NCI-H774 (cell line): ENCODE measurements at places on chromosomes 16 and 17.

GRCh38 chr17:50028736-50029120 lies 27.2 kb upstream of the ITGA3 start:
- no peak for DNase-seq

DNA sequence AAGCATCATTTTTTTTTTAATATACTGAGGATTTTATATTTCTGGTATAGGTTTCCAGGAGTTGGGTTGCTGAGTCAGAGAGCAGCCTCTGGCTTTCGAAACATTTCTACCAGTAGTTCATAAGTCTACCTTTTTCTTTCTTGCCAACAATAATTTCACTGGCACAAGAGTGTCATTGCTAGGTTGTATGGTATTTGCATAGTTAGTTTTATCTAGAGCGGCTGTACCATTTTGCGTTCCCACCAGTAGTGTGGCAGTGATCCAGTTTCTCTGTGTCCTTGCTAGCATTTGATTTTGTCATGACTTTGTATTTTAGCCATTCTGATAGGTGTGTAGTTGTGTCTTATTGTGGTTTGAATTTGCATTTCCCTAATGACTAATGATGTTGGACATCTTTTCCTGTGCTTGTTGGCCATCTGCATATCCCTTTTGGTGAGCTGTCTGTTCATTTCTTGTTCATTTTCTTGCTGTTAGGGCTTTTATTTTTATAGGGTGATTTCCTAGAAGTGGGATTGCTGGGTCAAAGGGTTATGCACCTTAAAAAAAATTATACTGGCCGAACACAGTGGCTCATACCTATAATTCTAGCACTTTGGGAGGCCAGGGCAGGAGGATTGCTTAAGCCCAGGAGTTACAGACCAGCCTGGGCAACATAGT lies 39.9 kb downstream of the SNX29 start:
- no peak for DNase-seq

DNA sequence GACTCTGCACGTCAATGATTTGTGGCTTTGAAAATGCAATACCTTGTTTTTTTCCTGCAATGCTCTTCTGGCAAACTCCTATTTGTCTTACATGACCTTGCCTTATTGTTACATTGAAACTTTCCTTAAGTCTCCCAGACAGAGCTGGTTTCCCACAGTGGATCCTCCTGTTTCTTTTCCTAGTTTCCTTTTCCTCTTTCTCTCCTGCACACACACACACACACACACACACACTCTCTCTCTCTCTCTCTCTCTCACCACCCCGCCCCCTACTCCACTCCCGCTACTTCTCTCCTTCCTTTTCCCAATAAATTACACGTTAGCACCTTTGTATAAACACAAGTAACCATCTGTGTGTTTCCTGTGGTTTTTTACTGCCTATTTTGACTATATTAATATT lies 2.3 kb downstream of the ORC6 start:
- no peak for DNase-seq

GRCh38 chr16:15606518-15607220 lies 36.3 kb downstream of the MARF1 start:
- no peak for DNase-seq

GRCh38 chr16:57707331-57707730 lies 12.7 kb downstream of the DRC7 start:
- no peak for DNase-seq

DNA sequence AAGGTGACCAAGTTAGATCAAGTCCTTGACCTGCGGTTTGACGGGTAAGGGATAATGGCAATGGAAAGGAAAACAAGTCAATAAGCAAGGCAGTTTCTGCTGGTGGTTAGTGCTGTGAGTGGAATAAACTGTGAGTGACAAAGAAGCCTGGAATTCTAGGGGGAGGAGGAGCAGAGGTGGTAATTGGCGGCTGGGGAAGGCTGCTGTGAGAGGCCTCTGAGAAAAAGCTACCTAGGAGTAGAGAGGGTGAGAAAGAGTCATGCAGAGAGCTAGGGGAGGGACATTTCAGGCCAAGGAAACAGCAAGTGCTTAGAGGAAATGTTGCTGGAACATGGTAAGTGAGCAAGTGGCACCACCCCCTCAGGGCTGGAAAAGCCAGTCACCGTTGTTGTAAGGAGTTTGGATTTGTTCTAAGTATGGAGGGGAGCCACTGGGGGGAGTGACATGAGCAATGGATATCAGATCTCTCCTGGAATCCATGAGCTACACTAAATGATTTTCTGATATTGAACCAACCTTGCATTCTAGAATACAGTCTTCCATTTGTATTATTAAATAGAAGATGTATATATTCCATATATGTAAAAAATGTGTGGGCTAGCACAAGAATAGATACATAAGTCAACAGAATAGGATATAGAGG lies 6.7 kb downstream of the NLRC3 start:
- DNase-seq: no peak

DNA sequence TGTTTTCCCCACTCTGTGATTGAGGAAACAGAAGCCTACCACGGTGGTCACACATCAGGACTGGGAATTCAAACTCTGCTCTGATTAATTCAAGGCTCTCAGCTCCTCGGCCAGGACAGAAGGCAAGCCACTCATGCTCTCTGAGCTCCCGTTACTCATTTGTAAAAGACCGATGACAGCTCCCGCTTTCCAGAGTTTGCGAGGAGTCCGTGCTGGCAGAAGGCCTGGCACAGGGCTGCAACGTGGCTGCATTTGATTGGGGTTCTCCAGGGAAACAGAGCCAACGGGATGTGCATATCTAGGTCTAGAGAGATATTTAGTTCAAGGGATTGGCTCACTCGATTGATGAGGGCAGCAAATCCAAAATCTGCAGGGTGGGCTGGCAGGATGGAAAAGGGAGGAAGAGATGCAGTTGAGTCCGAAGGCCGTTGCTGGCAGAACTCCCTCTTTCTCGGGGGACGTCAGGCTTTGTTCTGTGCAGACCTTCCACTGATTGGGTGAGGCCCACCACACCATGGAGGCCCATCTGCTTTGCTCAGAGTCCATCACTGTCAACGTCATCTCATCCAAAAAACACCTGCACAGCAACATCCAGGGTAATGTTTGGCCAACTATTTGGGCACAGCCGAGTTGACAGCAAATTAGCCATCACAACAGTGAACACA lies 215.5 kb upstream of the RPL38 start:
- DNase-seq: no peak

DNA sequence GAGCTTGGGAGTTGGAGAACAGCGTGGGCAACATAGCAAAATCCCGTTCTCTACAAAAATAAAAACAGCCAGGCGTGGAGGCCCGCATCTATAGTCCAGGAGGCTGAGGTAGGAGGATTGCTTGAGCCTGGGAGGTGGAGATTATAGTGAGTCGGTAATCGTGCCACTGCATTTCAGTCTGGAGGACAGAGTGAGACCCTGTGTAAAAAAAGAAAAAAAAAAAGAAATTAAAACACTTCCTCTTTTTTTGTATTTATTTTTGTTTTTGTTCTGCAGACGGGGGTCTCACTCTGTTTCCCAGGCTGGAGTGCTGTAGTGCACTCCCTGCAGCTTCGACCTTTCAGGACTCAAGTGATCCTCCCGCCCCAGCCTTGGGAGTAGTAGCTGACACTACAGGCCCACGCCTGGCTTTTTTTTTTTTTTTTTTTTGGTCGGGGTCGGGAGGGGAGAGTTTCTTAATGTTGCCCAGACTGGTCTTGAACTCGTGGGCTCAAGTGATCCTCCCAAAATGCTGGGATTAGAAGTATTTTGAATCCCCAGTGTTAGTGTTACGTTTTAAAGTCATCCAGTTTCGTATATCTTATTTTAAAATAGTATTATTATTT lies 1.5 kb downstream of the IST1 start:
- DNase-seq: no peak

- no peak for DNase-seq
Observed at GRCh38 chr17:2082003-2082781, 27.3 kb downstream of the HIC1 start.

GRCh38 chr17:82973456-82974135 lies 105.8 kb upstream of the METRNL start:
- no peak for DNase-seq

GRCh38 chr17:81429821-81430551 lies 34.7 kb downstream of the BAHCC1 start:
- no peak for DNase-seq

GRCh38 chr17:3827124-3827773 lies 18.8 kb downstream of the NCBP3 start:
- no peak for DNase-seq

GRCh38 chr17:35679007-35679682 lies 52.3 kb upstream of the RASL10B start:
- DNase-seq: no peak

- DNase-seq: no peak
Observed at GRCh38 chr16:66042341-66042740, 324.1 kb upstream of the CDH5 start.

DNA sequence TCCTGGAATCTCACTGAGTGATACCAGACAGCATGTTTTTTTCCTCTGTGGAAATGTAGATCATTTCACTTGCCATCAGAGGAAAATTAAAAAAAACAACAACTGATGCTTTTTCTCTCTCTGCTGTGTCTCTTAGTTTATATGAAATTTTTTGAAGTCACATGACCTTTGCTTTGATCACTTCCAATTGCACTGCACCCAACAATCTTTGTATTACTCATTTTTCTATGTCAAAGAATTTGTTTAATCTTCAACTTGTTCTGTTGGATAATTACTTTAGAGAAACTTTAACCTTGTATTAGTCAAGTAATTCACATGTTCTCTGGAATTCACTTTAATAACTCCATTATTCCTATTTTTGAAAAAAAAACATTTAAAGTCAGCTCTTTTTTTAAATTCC lies 1452.7 kb upstream of the CDH8 start:
- no peak for DNase-seq

GRCh38 chr17:64084086-64084939 lies 45.6 kb downstream of the ERN1 start:
- DNase-seq: no peak

GRCh38 chr16:86653285-86654006 lies 75.1 kb downstream of the FOXL1 start:
- DNase-seq: no peak

GRCh38 chr17:21815352-21816063 lies 123.2 kb downstream of the KCNJ18 start:
- no peak for DNase-seq

- DNase-seq: no peak
Observed at GRCh38 chr17:78130090-78130436, 508 bp upstream of the TMC8 start.

DNA sequence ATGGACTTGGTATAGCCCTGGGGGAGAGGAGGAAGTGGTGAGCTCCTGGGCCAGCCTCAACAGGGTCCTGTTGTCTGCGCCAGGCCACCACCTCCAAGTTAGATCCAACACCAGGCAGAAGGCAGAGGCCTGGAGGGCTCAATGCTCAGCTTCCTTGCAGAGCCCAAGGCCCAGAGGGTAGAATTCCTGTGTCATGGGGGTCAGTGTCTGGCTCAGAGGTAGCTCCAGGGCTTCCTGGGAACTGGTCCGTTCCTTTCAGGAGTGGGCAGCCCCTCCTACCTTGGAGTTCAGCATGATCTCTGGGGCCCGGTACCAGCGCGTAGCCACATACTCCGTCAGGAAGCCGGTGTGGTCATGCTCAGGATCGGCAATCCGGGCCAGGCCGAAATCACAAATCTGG lies 4.4 kb upstream of the GDPD3 start:
- no peak for DNase-seq

DNA sequence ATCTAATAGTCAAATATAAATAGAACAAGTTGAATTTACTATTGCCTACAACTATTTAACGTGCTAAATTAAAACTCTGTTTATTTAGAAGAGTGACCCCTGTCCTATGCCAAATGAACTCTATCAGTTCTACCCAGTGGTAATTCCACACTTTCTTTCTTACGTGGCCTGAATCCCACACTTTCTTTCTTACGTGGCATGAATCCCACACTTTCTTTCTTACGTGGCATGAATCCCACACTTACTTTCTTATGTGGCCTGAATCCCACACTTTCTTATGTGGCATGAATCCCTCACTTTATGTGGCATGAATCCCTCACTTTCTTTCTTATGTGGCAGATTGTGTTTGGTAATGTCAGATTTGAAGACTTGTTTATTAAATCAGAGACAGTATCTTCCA lies 6.2 kb downstream of the FOXK2 start:
- no peak for DNase-seq

DNA sequence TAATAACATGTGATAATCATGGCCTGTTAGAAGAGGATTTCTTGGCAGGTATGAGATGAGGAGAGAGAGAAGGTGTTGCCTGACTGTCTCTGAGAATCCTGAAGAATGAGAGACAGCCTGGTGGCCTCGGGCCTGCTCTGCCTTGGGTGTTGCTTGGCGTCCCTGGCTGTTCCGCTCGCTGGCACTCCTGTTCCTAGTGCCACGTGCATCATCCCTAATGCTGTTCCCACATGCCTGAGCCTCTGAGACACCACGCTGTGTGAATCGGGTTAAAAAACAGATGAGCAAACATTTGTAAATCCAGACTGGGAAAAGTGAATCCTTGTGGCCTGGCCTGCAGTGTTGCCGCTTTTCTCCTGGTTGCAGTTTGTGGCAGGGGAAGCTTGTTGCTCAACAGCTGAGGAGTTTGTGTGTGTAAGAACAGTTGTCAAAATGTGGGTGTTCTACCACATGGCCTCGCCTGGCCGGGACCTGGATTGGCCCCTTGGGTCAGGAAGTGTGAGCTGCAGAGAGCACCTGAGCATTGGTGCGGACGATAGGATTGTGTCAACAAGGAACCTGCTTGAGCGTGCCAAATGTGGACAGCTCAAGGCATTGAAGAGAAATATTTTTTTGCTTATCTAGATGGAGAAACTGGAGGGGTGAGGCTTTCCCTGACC lies 22.0 kb downstream of the UBN1 start:
- no peak for DNase-seq

DNA sequence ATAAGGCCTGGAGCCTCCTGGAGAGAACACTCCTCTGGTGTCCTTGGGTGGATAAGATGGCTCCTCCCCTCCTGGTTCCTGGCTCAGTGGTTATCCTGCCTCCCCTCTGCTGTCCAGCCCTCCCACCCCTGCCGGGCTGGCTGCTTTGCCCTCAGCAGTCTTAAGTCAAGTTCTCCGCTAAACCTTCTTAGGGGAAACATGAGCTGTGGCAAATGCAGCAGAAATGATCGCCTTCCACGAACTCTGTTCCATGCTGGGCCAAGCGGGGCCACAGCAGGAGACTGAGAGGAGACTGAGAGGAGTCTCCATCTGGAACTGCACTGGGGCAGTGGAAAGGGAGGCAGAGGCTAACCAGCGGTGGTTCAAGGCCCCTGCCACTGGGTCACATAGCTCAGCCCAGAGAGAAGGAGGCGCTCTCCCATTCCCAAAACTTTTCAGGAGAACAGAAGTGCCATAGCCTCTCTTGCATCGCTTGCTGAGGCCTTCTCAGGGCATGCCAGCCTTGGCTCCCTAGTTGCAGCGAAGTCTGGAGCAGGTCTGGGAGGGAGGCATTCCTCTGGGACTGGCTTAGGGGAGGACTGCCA lies 26.9 kb downstream of the TNS4 start:
- no peak for DNase-seq
